ENCODE measurements at places on chromosomes 12 and 14.

DNA sequence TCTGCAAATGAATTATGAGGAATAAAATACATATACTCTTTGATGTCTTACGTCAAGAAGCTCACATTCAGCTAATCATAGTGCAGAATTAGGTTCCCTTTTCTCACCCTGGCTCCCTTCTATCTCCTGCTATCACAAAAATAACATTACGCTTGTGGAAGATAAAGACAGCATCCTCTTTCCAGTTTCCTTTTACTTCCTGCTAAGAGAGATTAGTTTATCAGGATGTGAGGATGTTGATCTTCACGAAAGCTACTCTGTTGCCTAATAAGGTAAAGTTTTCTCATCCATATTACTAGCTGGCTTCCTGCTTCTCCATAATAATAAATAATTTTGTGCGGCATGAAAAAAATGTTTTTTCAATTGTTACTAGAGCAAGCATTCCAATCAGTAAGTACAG, 217.7 kb upstream of the DCN start:
- no peaks in the 10 kb centered on the region for H3K36me3 ChIP-seq
- H3K27me3 ChIP-seq, result no peaks in the 10 kb centered on the region
- H3K4me1 ChIP-seq, result no peaks in the 10 kb centered on the region
- DNase-seq, result no peak
- no peak overlapping the region for H3K4me3 ChIP-seq

GRCh38 chr14:51157012-51157411, 62.1 kb upstream of the TRIM9 start:
- DNase-seq, result no peak
- H3K4me3 ChIP-seq, result no peak overlapping the region
- H3K36me3 ChIP-seq, result no peaks in the 10 kb centered on the region
- no peaks in the 10 kb centered on the region for H3K4me1 ChIP-seq
- H3K27ac ChIP-seq, result no peak overlapping the region

GRCh38 chr14:100729982-100730381, 3.3 kb downstream of the DLK1 start:
- no peaks in the 10 kb centered on the region for H3K4me1 ChIP-seq
- no peaks in the 10 kb centered on the region for H3K27me3 ChIP-seq
- DNase-seq, result no peak
- H3K4me3 ChIP-seq, result no peak overlapping the region
- H3K27ac ChIP-seq, result no peak overlapping the region

- no peak for DNase-seq
- H3K4me3 ChIP-seq, result no peak overlapping the region
- no peak overlapping the region for H3K27ac ChIP-seq
- H3K36me3 ChIP-seq, result no peaks in the 10 kb centered on the region
- H3K27me3 ChIP-seq, result no peaks in the 10 kb centered on the region
Observed at GRCh38 chr14:72553656-72554055, 340.2 kb downstream of the DPF3 start.

DNA sequence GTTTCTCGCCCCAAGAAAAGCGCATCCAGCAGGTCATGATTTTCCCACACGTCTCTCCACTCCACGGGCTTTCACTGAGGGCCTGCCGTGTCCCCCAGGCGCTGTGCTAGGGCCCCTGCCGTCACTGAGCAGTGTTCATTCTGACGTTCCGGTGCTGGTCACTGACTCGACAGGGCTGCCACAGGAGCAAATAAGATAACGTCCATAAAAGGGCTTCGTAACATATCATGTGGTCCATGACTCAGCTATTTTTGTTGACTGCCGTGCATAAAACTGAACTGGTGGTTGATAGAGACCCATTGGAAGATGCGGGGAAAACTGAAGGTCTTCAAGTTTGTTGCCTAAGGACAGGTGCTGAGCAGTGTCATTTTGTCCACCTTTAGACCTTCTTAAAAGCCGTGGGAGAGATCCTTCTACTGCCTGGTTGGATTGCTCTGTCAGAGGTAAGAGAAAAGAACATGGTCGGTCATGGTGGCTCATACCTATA, 46.3 kb downstream of the ADGRD1 start:
- no peak for DNase-seq
- no peaks in the 10 kb centered on the region for H3K27me3 ChIP-seq
- H3K4me1 ChIP-seq, result no peaks in the 10 kb centered on the region
- no peaks in the 10 kb centered on the region for H3K36me3 ChIP-seq
- no peak overlapping the region for H3K27ac ChIP-seq
- H3K4me3 ChIP-seq, result no peak overlapping the region

- DNase-seq, result peak; percentile 93
- no peak overlapping the region for H3K27ac ChIP-seq
- H3K36me3 ChIP-seq, result no peaks in the 10 kb centered on the region
- no peak overlapping the region for H3K4me3 ChIP-seq
- H3K4me1 ChIP-seq, result peaks cover 4% of the 10 kb centered on the region
Observed at GRCh38 chr12:53746592-53747092, 5.1 kb downstream of the CISTR start.

- no peak for DNase-seq
- H3K36me3 ChIP-seq, result no peaks in the 10 kb centered on the region
- H3K27ac ChIP-seq, result no peak overlapping the region
- no peaks in the 10 kb centered on the region for H3K4me1 ChIP-seq
Observed at GRCh38 chr14:60760644-60761364, 26.2 kb downstream of the MNAT1 start.

- no peaks in the 10 kb centered on the region for H3K4me1 ChIP-seq
- H3K27ac ChIP-seq, result no peak overlapping the region
- DNase-seq, result no peak
- no peaks in the 10 kb centered on the region for H3K36me3 ChIP-seq
Observed at GRCh38 chr14:70283156-70283555, 76.3 kb downstream of the COX16 start.

All from breast epithelium (tissue), 4 donors.